ENCODE measurements at places on chromosomes 13 and 19.

DNA sequence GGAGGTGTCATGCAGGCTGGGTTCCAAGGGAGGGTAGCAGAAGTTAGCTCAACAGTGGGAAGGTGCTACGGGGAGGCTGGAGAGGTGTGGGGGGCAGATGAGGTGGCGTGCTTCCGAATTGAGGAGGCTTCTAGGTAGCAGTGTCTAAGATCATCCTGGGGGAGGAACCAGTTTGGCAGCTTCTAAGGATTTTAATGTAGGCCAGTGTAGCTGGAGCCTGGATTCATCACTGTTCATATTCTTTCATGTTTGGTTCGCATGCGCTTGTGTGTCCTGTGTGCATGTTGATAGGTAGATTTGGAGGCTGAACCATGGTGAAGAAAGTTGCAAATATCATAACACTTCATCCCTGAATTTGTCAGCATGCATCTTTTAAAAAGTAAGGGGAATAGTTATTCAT lies 86.7 kb downstream of the GPR12 start:
- no peak for DNase-seq

DNA sequence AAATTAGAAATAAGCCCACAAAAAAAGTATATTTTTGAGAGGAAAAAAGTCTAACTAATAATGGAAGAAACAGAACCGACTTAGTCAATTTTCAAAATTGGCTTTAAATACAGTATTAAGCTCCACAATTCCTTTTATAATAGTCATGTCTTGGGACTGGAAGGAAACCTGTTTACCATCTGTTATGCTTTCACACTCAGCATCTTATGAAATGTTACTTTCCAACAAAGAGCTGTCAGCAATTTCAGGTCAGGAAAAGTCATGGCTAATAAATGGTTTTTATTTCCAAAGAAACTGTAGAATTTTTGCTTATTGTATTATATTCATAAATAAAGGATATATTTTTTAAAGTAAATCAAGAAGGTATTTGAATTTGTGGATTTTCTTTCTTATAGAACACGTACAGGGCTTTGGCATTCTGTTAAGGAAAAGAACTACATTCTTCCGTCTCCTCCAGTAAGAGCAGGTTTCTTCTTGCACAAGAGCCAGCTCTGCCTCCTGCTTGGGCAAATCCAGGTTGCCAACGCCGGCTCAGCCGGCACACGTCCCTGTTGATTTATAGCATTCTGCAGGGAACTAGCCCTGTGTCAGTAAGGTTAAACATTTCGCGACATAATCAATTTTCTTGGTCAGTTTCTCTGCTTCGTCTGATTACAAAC lies 52.9 kb upstream of the GPR12 start:
- DNase-seq: no peak

GRCh38 chr19:39768786-39769185 lies 9.9 kb upstream of the LEUTX start:
- no peak for DNase-seq

DNA sequence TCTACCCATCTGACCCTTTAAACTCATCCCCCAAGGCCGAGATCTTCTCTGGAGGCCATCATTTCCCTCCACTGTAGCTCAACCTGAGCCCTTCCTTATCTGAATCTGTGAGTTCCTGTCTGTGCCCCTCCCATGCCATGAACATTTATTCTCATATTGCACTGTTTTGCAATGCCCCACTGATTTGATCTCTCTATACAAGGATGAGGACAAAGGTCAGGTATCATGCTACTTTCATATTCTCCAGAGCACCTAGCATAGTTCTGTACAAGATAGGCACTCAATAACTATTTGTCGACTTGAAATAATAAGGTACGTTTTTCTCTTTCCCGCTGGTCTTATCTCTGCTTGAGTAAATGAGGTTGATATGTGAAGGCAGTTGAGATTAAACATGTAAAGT lies 135.5 kb downstream of the KLF5 start:
- no peak for DNase-seq

- no peak for DNase-seq
Observed at GRCh38 chr13:95880331-95880730, 172.9 kb downstream of the UGGT2 start.

- DNase-seq: no peak
Observed at GRCh38 chr19:16376241-16376640, 51.6 kb downstream of the KLF2 start.

- no peak for DNase-seq
Observed at GRCh38 chr19:10625003-10625761, at the start of gene SLC44A2. Gene SLC44A2 (plus strand): TSS chr19:10625553. CDS start chr19:10625634, 81 bp downstream.

- DNase-seq: no peak
Observed at GRCh38 chr19:42276821-42277220, 7.8 kb downstream of the CIC start.

GRCh38 chr19:23440207-23440606 lies 44.9 kb upstream of the ZNF91 start:
- no peak for DNase-seq

- DNase-seq: no peak
Observed at GRCh38 chr13:49655906-49656305, 27.6 kb downstream of the ARL11 start.

- DNase-seq: no peak
Observed at GRCh38 chr13:45222516-45222915, 21.7 kb upstream of the KCTD4 start.

GRCh38 chr13:77235456-77236022 lies 91.4 kb downstream of the MYCBP2 start:
- no peak for DNase-seq

- DNase-seq: no peak
Observed at GRCh38 chr19:18108897-18109296, 11.3 kb downstream of the MAST3 start.

DNA sequence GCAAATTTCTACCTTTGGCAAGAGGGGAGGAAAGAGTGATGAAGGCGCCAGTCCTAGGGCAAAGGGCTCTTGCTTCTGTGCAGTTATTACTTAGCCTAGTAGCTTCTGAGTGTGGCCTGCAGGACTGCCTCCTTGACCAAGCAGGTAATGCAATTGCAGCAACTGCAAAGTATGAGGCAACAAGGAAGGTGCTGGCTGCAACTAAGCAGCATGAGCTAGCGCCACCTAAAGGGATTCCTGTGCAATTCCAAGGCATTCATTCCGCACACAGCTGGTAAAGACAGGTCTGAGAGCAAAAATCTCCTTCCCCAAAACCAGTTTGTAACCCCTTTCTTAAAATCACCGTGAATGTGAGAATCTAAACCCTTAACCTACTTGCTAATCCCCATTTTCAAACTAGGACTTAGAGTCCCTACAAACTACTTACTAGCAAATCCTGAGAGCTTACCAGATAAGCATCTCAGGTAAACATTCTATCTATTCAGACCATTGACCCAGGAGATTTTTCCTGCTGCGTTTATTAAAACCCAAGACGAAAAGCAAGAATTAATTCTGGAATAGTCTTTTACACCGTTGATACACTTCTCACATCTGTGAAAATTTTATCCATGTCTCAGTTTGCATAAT lies 62.9 kb downstream of the DCT start:
- DNase-seq: no peak
